Left lobe of liver (tissue), 2 donors: ENCODE measurements at places on chromosomes 13 and 19. TPM values are rescaled to one million over a fixed set of nuclear protein-coding genes. Genes with fewer than 3 reads are reported as not detected.
A peak's percentile ranks its signal among the peaks of the same experiment; 100 is the strongest.

Gene DPF1
- not detected for total RNA-seq

Gene APOC4
- total RNA-seq = 297 TPM

- DNase-seq = no peak
Observed at GRCh38 chr13:24138911-24139310, 21.6 kb upstream of the SPATA13 start.

DNA sequence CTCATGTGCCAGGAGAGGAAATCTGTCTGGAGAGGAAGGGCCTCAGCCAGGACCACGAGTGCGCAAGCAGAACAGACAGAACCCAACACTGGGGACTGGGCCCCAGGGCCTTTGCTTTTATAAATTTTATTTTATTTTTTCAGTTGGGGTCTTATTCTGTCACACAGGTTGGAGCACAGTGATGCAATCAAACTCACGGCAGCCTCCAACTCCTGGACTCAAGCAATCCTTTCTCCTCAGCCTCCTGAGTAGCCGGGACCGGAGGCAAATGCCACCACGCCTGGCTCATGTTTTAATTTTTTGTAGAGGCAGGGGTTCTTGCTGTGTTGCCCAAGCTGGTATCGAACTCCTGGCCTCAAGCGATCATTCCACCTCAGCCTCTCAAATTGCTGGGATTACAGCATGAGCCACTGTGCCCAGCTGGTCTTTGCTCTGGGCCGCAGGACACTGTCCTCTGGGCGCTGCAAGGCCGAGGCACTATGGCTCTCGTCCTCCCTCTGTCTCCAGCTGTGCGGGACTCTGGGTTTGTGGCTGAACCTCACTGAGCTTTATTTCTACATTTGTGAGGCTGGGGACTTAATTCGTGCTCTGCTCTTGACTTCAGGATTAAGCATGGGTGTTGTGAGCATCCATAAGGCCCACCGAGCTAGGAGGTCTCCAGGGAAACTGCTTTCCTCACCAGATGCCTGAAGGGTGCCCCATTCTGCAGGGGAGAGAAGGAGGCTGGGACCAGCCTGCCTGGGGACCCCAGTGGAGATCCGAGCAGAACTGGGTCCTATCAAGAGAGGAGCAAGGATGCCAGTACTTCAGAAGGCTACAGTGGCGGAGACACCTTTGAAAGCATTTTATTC lies 144.2 kb upstream of the VSTM2B start:
- DNase-seq = peak; percentile 18

- DNase-seq = no peak
Observed at GRCh38 chr13:111363591-111363990, 43.1 kb downstream of the TEX29 start.

GRCh38 chr13:27631156-27631555 lies 9.5 kb downstream of the POLR1D start:
- DNase-seq = no peak

DNA sequence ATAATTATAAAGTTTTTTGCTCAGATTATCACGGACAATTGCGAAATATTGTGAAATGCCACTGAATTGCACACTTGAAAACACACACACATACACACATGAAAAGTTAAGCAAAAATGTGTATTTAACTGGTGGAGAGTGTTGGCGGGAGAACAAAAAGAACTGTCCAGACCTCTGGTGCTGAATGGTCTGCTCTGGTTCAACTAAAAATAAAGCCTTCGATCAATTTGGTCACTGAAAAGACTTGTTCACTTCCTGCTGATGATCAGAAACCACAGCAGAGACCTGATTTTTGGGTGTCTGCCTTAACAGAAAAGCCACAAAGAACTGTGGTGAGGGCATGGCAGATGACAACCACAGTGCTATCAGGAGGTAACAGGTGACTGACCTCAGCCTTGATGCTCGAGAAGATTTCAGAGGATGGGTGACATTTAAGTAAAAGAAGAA lies 4.0 kb upstream of the IGFL1 start:
- DNase-seq = peak; percentile 8

DNA sequence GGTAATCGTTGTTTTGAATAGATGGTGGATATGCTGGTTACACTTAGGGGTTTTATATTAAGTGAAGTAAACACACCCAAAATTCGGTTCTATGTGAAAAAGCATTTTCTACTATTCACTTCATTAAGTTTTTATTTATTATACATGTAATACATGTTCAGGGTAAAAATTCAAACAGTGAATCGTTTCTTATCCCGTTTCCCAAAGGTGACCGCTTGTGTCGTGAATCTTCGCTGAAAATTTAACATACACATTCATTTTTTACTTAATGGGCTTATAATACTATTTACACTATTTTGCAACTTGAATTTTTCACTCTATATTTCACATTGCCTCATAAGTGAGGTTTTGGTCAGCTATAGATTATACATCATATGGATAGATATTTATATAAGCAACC lies 24.5 kb downstream of the IPO5 start:
- DNase-seq = no peak

- DNase-seq = no peak
Observed at GRCh38 chr13:40376296-40376849, 290.1 kb downstream of the FOXO1 start.

DNA sequence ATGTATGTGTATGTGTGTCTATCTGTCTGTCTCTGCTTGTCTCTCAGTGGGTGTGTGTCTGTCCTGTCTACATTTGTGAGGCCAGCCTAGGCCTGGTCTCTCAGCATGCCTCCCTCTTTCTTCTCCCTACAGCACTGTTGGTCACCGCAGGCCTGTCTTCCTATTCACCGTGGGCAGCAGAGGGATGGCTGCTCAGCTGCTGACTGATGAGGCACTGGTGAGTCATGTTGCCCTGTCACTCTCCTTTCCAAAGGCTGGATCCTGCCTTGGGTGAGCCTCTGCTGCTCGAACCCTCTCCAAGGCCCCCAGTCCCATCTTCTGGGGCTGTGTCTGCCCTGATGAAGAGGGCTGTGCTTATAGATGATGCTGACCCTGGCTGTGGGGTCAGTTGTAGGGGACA lies 6.3 kb downstream of the ZNF71 start:
- DNase-seq = no peak
